ENCODE measurements at places on chromosomes 4 and X.

DNA sequence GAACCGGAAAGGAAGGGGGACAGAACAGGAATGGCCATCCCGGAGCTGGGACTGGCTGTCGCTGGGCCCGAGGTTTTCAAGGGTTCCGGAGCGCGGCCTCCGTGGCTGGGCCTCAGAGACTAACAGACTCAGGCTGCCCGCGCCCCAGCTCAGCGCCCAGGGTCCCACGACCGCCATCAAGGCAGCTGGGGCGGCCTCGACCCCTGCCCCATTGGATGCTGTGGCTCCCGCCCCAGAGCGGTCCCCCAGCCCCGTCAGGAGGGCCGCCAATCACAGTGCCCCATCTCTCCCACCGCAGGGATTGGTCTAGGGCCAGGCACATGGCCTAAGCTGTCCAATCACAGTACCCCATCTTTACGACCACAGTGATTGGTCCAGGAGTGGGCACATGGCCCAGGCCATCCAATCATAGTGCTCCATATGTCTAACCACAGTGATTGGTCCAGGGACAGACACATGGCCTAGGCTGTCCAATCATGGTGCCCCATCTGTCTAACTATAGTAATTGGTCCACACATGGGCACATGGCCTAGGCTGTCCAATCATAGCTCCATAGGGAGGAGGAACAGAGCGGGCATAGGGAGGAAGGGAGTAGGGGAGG, 105.3 kb upstream of the NKX1-1 start:
- DNase-seq: no peak

DNA sequence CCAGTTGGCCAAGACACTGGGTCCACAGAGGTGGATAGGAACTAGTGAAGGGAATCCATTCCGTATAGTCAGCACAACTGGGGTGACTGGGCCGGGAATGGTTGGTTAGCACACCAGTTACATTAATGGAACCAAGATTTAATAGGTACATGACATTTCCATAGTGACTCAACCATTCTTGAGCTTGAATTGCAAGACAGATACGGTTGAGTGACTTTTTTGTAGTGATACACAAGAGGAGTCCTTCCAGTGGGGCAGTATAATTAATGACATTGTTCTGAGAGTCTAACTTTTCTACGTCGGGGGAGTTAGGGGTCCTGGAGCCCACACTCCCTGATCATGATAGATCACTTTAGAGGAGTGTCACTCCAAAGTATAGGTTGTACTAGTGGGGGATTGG, 211.6 kb upstream of the CXCL13 start:
- DNase-seq: no peak

DNA sequence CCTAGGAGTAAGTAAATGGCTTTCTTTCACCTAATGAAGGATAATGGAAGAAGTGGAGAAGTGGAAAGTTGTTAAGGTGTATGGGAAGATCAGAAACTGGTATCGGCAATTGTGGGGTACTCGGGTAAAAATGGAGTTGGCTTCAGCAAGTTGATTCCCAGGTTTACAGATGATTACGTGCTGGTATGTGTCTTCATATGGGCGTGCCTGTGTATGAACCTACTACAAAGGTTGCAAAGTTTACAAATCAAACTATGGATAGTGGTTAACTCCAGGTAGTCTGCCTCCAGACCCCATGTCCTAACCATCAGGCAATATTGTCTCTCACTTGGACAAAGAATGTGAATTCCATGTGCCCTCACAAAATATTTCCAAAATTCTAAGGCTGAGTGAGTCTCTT, 773 bp downstream of the TLR3 start:
- DNase-seq: no peak

- no peak for DNase-seq
Observed at GRCh38 chrX:155148724-155149537, 67.3 kb upstream of the VBP1 start.

GRCh38 chr4:111641813-111642579, 503.3 kb upstream of the FAM241A start:
- peak; percentile 90 for DNase-seq

GRCh38 chrX:22056235-22056634, 24.1 kb downstream of the PHEX start:
- DNase-seq: no peak

- no peak for DNase-seq
Observed at GRCh38 chrX:115174548-115174947, 14.7 kb upstream of the RBMXL3 start.

DNA sequence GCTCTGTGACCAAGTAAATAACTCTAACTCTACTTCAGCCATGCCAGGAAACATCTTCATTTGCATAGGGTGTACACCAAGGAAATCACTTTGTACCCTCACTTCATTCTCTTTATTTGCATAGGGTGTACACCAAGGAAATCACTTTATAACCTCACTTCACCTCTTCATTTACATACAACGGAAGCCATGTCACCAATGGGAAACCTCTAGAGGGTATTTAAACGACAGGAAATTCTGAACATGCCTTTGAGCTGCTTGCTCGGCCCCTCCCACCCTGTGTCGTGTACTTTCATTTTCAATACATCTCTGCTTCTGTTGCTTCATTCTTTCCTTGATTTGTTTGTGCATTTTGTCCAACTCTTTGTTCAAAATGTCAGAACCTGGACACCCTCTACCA, 848.1 kb upstream of the FRG1 start:
- no peak for DNase-seq

DNA sequence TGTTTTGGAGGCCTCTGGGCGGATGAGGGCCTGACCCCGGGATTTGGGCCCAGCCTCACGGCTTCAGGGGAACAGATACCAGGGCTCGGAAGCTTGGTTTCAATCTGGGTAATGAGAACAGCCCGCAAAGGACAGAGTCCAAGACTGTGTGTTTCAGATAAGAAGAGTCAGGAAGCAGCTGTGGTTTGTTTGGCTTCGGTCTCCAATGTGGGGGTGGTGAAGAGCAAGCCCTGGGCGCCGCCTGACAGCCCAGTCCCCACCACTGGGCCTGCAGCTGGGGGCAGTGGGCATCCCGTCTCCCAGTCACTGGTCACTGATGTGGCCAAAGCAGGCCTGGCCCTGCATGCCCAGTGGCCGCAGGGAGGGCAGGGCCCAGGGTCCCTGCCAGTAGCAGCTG, 9.1 kb downstream of the WFS1 start:
- peak; percentile 74 for DNase-seq

GRCh38 chr4:161581262-161582230, 582.3 kb downstream of the FSTL5 start:
- no peak for DNase-seq

DNA sequence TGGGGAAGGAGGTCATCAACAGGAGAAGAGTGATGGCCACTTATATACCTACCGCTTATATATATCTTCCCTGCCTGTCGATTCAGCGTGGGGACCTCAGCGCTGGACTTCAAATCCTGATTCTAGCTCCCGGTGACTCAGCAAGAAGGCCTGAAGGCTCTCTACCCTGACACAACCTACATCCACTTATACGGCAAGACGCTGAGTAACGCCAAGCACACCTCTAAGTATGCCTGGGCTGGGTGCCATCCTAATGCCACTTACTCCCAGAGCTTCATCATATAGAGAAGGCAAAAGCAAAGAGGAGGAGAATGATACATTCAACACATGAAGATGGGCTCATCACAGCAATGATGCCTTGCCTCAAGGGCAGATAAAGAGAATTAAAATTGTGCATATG, 198.3 kb downstream of the CHIC2 start:
- no peak for DNase-seq

GRCh38 chrX:111282139-111282538, 11.9 kb upstream of the CAPN6 start:
- DNase-seq: no peak

- DNase-seq: no peak
Observed at GRCh38 chr4:136796953-136797352, 735.3 kb downstream of the PCDH18 start.

DNA sequence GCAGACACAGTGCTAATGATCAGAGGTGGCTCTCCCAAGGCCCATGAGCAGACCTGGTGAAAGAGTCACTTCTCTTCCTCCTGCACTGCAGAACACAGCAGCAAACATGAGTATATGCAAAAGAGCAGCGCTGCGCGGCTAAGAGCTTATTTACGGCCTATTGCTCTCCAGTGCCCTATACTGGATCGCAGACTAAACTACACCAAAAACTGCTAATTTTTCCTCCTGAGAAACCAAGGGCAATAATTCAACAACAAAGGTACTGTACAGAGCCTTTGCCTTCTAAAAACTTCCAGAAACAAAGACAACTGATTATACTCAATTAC, 702.5 kb downstream of the ARAP2 start:
- DNase-seq: no peak

GRCh38 chr4:39422247-39422646, 15.5 kb downstream of the KLB start:
- DNase-seq: no peak

DNA sequence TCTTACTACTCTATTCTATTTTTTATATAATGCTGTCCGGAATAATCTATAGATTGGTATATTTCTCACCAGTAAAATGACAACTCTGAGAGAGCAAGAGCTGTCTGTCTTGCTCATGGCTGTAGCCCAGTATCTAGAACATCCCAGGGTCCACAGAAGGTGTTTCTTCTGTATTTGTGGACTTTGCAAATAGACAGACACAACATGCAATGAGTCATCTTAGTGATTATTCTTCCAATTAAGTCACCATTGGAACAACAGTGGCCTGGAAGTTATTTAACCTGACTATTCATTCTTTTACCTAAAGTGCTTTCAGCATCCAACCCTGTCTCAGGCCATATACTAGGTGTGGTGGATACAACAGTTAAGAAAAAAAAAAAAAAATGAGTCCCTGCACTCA, 179.5 kb downstream of the PPARGC1A start:
- no peak for DNase-seq

GRCh38 chr4:77269505-77269904, 112.5 kb downstream of the CCNG2 start:
- no peak for DNase-seq

DNA sequence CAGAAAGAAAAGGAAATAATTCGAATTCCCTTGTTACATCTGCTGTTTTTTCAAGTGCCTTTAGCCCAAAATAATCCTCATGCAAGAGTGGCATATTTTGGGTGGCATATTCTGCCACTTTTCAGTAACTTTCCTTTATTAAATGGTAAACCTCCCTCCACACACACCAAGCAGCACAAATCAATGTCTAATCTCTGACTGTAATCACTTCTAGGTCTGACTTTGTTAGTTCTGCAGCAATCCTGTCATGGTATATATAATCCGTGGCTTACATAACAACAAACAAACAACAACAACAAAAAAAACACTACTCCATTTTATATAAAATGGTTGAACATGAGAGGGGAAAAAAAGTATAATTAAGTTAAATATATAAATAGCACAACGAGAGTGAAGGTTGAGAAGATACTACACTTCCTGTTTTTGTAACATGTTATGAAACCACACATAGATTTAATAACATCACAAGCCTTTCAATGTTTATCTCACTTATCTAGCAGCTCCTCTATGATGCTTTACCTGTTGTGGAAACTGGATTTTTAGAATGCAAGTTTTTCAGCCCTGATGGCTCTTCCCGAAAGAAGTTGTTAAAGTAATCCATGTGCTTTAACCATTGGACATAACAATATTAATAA, 715.4 kb downstream of the GRXCR1 start:
- DNase-seq: no peak

DNA sequence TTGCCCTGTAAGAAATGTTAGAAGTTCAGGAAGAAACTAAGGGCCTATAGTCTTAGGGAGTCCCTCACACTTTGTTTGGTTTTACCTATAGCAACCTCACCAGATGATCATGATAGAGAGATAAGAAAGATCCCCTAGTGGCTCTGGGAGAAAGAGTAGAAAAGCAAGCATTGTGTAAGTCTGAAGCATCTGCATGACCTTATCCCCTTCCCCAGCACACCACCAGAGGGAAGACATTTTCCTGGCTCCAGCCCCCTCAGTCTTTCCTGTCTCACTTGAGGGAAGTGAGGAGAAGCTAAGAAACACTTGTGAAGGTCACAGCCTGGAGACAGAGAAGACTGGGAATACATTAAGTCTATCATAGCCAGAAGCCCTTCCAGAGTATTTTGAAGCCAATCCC, 154.0 kb downstream of the EVC2 start:
- no peak for DNase-seq

- no peak for DNase-seq
Observed at GRCh38 chr4:6674500-6675149, 19.1 kb upstream of the S100P start.
